Esophagus squamous epithelium (tissue), 5 donors: ENCODE measurements at places on chromosomes 6 and 20.

GRCh38 chr6:81720427-81720826 lies 32.1 kb downstream of the TENT5A start:
- DNase-seq: no peak

DNA sequence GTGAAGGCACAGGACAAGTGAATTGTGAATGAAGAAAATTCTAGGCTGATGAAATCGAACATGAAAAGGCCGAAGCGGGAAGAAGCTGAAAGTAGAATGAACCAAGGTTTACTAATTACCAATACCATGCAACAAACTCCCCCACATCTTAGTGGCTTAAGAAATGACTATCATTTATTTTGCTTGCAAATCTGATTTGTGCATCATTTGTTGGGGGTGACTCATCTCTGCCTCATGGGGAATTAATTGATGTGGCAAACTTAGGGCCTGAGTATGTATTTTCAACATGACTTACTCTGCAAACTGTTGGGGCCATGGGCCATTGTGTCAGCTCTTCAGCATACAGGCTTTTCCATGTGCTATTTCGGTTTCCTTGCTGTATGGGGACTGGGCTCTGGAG lies 26.8 kb downstream of the PPP1R14C start:
- DNase-seq: no peak

GRCh38 chr6:121686611-121687023 lies 251.2 kb downstream of the GJA1 start:
- DNase-seq: no peak

- DNase-seq: no peak
These were observed 25.5 kb downstream of the CHD6 start for GRCh38 chr20:41592516-41593216.

GRCh38 chr6:167415441-167415961 lies 90.6 kb downstream of the TTLL2 start:
- DNase-seq: no peak

GRCh38 chr20:9409981-9410380 lies 104.4 kb upstream of the LAMP5 start:
- DNase-seq: no peak

GRCh38 chr6:5605937-5606336 lies 344.6 kb downstream of the FARS2 start:
- DNase-seq: no peak

DNA sequence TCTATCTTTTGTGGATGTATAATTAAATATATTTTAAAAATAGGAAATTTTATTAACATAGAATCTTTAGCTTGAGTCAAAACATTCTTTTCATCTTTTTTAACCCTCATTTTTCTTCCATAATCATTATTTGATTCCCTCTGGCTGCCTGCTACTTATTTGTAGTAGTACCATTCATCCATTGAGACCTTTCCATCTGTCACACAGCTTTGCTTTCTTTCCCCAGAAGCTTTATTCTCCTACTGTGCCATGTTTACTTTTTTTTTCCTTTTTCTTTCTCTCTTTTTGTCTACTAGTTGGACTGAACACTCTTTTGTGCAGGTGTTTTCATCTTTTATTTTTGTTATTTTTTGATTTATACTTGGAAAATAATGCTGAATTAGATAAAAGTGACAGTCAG lies 522.6 kb upstream of the MMS22L start:
- no peak for DNase-seq

DNA sequence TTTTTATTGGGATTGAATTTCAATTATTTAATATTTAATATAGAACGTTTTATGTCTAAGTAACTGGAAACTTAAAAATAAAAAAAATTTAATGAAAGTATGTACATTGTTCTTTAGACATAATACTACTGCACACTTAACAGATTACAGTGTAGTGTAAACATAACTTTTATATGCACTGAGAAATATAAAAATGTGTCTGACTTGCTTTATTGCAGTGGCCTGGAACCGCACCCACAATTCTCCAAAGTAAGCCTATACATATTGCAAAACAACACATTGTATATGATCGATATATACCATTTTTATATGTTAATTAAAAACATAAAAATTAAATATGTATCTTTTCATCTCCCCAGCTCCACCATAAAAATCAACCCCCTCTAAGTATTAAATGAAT lies 42.8 kb downstream of the GFOD1 start:
- no peak for DNase-seq

- no peak for DNase-seq
These were observed 181.9 kb downstream of the HAO1 start for GRCh38 chr20:7758406-7758805.

GRCh38 chr20:61531553-61532345 lies 279.7 kb downstream of the CDH4 start:
- DNase-seq: no peak

DNA sequence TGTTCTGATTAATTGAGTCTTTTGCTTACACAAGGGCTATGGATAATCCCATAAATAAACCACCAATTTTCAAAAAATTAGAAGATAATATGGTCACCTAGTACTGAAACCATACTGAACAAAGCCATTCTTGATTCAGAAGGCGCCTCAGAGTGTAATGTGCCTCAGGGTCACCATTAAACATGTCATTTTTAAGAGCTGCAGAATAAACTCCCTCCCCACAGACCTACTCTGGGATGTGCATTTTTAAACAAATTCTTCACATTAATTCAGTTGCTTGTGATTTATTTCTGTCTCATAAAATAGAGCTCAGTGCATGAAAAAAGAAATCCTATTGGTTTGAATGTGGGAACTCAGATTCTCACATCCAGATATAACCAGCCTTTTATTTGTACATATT lies 202.1 kb upstream of the HEY2 start:
- no peak for DNase-seq

DNA sequence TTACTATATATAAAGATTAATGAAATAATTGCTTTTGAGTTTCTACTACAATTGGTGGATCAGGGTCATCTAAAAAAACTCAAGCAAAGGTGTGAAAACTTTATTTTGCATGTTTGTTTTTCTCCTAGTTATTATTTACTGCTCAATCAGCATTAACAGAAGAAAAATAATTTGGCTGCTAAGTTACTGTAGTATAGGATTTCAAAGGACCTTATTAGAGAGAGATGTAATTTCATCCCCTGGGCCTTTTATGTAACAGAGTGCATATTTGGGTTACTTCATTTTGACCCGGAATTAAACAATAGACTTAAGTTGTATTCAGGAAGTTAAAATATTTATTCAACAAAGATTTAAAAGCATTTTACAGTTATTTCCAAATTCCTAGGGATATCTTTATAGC lies 49.8 kb downstream of the EYA4 start:
- DNase-seq: no peak

GRCh38 chr6:11036977-11037430 lies 7.1 kb downstream of the ELOVL2 start:
- no peak for DNase-seq

DNA sequence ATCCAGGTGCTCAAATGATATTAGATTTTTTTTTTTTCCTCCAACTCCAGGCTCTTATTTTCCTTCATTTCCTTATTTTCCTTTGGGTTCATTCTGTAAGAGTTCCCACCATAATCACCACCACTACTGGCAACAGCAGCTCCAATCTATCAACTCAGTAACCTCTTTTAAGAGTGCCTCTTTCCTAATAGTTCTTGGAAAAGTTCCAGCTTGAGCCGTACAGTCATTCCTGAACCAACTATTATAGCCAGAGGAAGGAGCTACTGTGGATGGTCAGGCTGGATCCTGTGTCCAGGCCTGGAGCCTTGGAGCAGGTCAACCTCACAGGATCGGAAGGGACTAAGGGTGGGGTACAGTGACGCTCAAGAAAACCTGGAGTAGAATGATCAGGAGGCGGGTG lies 4.2 kb upstream of the ANGPT4 start:
- DNase-seq: no peak

GRCh38 chr6:29737707-29738630 lies 14.7 kb downstream of the HLA-F start:
- no peak for DNase-seq

GRCh38 chr20:13611611-13612125 lies 27.1 kb downstream of the TASP1 start:
- no peak for DNase-seq

DNA sequence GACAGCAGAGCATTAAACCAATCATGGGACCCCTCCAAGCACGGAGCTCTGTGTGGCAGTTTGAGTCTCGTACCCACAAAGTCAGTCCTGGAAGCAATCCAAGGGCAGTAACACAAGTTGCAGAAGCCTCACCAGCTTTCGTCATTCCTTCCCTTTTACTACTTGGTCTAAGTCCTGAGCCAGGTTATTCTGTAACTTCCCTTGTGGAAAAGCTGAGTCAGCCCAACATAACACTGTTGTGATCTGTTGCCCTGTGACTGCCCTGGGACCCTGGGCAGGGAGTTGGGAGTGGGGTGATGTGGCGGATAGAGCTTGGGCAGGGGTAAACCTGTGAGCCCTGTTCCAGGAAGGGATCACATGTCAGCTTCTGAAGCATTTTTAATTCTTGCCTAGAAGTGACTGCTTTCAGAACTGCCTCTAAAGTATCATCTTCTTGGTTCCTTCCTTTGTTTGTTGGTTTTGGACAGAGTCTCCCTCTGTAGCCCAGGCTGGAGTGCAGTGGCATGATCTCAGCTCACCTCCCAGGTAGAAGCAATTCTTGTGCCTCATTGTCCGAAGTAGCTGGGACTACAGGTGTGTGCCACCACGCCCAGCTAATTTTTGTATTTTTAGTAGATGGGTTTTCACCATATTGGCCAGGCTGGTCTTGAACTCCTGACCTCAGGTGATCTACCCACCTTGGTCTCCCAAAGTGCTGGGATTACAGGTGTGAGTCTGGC lies 183.7 kb upstream of the JAG1 start:
- DNase-seq: no peak

- no peak for DNase-seq
These were observed 673.3 kb downstream of the KIF16B start for GRCh38 chr20:15899967-15900366.

- DNase-seq: no peak
These were observed 20.4 kb downstream of the GCNT2 start for GRCh38 chr6:10541591-10541990.

- DNase-seq: no peak
These were observed 181.3 kb downstream of the THBS2 start for GRCh38 chr6:169072127-169073042.

DNA sequence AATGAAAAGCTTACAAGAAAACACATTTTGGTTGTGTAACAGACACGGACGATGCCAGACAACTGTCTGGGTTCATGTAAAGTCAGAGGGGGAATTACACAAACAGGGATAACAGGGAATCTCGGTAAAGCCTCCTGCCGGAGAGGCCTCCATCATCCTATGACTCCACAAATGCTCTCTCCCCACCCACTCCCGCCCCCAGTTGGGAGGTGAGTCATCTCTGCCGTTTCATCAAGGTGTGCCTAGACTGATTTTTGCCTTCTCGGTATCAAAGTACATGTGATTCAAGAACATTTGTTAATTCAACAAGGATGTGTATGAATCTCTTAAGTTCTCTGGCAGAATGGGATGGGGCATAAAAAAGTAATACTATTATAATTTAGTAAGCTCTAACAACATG lies 304.9 kb upstream of the PRDM1 start:
- DNase-seq: no peak

GRCh38 chr6:101125380-101125971 lies 244.3 kb upstream of the ASCC3 start:
- no peak for DNase-seq

GRCh38 chr20:59207742-59208357 lies 44.2 kb downstream of the ZNF831 start:
- no peak for DNase-seq

GRCh38 chr20:21118138-21118537 lies 7.7 kb upstream of the KIZ start:
- no peak for DNase-seq

GRCh38 chr20:21702553-21703470 lies 2.7 kb upstream of the PAX1 start:
- no peak for DNase-seq

DNA sequence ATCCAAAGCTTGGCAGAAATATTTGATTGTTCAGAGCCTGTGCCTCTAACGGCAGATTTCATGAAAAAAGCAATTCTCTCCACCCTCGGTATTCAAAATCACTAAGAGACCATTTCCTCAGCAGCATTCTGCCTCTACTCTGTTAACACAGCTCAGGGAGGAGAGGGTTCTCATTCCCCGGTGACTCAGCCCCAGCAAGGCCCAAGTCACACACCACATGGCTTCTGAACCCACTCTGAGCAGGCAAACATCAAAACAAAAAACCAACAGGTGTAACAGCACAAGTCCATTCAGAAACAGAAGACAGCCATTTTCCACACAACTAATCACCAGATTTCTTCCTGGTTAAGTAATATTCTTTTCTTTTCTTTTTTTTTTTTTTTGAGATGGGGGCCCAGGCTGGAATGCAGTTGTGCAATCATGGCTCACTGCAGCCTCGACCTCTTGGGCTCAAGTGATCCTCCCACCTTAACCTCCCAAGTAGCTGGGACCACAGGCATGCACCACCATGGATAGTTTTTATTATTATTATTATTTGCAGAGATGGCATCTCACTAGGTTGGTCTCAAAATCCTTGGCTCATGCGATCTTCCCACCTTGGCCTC lies 55.4 kb downstream of the GFOD1 start:
- DNase-seq: no peak

GRCh38 chr20:13089950-13090469 lies 81.2 kb downstream of the SPTLC3 start:
- DNase-seq: no peak

DNA sequence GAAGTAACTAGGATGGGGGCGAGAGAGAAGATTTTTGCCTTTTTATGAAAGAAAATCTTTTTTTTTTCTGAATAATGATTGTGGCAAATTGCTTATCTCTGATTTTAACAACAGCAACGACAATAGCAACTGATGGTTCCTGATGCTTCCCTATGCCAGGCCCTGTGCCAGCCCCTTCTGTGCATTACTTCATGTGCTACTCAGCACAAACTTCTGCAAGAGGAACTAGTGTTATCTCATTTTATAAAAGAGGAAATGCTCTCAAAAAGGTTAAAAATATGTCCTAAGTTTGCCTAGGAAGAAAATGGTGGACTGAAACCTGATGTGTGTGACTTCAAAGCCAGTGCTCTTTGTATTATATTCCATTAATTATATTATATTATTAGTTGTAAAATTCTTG lies 74.0 kb upstream of the RALGAPA2 start:
- no peak for DNase-seq

GRCh38 chr6:107030151-107030550 lies 2.2 kb downstream of the MTRES1 start:
- no peak for DNase-seq

GRCh38 chr20:10594296-10594868 lies 79.4 kb downstream of the JAG1 start:
- DNase-seq: no peak

GRCh38 chr6:91088976-91089375 lies 502.1 kb upstream of the MAP3K7 start:
- DNase-seq: no peak

DNA sequence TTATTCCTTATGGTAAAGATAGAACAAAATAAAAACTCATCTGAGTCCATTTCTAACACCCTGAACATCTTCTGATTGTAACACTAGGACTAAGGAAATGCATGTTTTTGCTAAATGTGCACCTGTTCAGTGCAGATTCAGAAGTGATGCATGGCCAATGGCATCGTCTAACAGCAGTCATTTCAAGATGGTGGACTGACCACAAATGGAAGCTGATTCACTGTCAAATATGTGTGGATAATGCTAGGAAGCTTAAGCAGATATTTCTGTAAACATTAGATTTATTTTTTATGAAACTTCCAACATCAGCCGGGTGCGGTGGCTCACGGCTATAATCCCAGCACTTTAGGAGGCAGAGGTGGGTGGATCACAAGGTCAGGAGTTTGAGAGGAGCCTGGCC lies 394.8 kb downstream of the SAMD5 start:
- DNase-seq: no peak

GRCh38 chr6:34248198-34248726 lies 544 bp downstream of the SMIM29 start:
- DNase-seq: no peak

GRCh38 chr20:50678169-50678898 lies 13.0 kb downstream of the RIPOR3 start:
- no peak for DNase-seq
